ENCODE measurements at places on chromosomes 16 and 17. TPM values are rescaled to one million over a fixed set of nuclear protein-coding genes. Genes with fewer than 3 reads are reported as not detected.

DNA sequence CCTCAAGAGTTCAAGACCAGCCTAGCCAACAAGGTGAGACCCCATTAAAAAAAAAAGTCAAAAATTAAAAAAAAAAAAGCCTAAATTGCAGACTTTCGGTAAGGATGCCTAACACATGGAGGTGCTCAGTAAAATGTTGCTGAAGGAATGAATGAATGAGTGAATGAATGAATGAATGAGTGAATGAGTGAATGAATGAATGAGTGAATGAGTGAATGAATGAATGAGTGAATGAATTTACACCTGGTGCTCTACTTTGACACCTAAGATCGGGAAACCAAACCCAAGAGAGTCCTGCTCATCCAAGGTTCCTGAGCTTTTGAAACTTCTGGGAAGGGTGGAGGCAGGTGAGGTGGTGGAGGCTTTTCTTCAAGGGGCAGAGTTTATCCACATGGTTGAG is 112.2 kb upstream of the LHX1 start:
- no peak for DNase-seq
- no peak overlapping the region for H3K27ac ChIP-seq
- H3K4me1 ChIP-seq = peaks cover 48% of the 10 kb centered on the region
- no peaks in the 10 kb centered on the region for H3K36me3 ChIP-seq

GRCh38 chr16:48538746-48539484 is 71.1 kb downstream of the N4BP1 start:
- H3K4me1 ChIP-seq = peaks cover 11% of the 10 kb centered on the region
- peak overlapping the region; percentile 39 for H3K27ac ChIP-seq
- H3K4me3 ChIP-seq = no peak overlapping the region
- no peaks in the 10 kb centered on the region for H3K27me3 ChIP-seq
- H3K36me3 ChIP-seq = peaks cover 23% of the 10 kb centered on the region
- peak; percentile 56 for DNase-seq

DNA sequence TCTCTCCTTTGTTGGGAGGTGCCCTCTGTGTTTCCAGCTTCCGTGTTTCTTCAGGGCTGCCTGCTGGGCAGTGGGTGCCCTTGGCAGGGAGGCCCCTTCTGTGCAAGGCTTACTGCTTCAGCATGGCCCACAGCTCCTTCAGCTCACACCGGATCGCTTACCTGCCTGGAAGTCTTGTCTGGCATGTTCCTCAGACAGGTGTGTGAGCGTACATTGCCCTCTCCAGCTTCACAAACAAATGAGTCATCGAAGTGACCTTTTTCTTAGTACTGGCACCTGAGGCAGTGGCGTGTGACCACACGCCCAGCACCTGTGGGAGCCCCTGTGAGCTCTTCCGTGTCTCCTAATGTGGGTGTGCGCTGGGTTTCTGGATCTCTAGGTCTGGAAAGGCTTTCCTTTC is 3.5 kb downstream of the RAB40C start:
- H3K36me3 ChIP-seq = no peaks in the 10 kb centered on the region
- no peak overlapping the region for H3K27ac ChIP-seq
- H3K4me1 ChIP-seq = peaks cover 8% of the 10 kb centered on the region

- no peaks in the 10 kb centered on the region for H3K27me3 ChIP-seq
- H3K36me3 ChIP-seq = no peaks in the 10 kb centered on the region
- H3K27ac ChIP-seq = peak overlapping the region; percentile 15
- DNase-seq = no peak
- H3K4me3 ChIP-seq = no peak overlapping the region
- H3K4me1 ChIP-seq = peaks cover 14% of the 10 kb centered on the region
These were observed 112.6 kb downstream of the OR1D5 start for GRCh38 chr17:2950846-2951245.

- H3K4me1 ChIP-seq = peaks cover 32% of the 10 kb centered on the region
- H3K27ac ChIP-seq = peak overlapping the region; percentile 68
- DNase-seq = no peak
- peaks cover 31% of the 10 kb centered on the region for H3K36me3 ChIP-seq
These were observed 26.5 kb upstream of the LASP1NB start for GRCh38 chr17:38898812-38899348.

Gene KRT31
- total RNA-seq = not detected

Gene NPIPB8
- 1.3 TPM for total RNA-seq

Gene RNF227
- 0.83 TPM for total RNA-seq

Gene TMEM92
- total RNA-seq = 10.3 TPM

Gene SLC47A2
- not detected for total RNA-seq

Gene GUCY2D
- total RNA-seq = 1.1 TPM
